Omental fat pad (tissue), 4 donors: ENCODE measurements at places on chromosomes 7 and 10. TPM values are rescaled to one million over a fixed set of nuclear protein-coding genes. Genes with fewer than 3 reads are reported as not detected.

DNA sequence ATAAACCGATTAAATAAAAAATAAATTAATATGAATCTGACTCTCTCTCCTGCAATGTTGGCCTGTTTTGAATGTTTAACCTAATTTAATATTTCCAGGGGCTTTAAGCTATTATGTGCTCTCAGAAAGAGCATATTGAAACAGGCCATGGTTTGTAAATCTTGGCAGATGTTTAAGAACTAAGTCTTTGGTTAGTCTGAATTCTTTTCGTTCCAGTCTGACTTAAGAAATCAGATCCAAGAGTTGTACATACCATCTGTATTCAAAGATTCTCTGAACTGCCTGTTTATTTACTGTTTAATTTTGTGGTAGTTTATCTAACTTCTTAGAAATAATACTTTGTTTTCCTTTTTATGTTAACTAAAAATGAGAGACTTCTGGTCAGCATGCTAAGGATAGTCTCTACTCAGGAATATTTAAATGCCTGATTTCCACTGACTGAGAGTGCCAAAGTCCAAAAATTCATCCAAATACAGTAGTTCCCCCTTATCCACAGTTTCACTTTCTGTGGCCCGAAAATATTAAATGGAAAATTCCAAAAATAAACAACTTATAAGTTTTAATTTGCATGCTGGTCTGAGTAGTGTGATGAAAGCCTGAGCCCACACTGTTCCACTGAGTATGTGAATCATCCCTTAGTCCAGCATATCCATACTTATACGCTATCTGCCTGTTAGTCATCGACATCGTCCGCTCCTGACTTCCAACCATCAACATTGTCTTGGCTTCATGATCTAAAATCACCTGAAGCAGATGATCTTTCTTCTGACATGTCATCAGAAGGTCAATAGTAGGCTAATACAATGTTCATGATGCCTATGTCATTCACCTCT lies 238.1 kb upstream of the CSTF2T start:
- DNase-seq = no peak

The CYP3A5 gene
- total RNA-seq = 19.9 TPM

DNA sequence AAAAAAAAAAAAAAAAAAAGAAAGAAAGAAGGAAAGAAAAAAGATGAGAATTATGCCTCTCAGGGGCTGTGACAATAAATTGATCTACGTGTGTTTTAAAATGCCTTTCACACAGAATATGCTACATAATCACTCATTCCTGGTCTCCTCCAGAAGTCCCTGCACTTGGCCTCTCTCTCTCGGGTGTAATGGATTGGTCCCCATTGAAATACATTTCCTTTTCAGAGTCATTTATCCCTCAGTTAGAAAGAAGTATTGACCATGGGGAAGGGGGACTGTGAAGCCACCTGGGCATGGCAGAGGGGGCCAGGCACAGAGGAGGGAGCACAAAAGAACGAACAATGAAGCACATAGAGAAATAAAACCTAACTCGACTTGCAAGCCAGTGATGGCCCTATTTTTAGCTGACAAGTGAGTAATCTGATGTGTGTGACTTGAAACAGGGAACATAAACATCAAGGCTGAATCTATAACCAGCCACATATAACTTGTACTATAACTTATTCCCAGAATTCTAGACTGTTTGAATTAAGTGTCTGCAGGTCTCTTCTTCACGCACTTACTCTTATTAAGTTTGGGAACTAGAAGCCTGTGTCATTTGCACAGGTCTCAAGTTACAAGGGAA lies 490.8 kb downstream of the KCNMA1 start:
- DNase-seq = no peak

GRCh38 chr10:71799608-71800453 lies 26.5 kb upstream of the VSIR start:
- DNase-seq = no peak

The GIMAP7 gene
- total RNA-seq = 102 TPM

DNA sequence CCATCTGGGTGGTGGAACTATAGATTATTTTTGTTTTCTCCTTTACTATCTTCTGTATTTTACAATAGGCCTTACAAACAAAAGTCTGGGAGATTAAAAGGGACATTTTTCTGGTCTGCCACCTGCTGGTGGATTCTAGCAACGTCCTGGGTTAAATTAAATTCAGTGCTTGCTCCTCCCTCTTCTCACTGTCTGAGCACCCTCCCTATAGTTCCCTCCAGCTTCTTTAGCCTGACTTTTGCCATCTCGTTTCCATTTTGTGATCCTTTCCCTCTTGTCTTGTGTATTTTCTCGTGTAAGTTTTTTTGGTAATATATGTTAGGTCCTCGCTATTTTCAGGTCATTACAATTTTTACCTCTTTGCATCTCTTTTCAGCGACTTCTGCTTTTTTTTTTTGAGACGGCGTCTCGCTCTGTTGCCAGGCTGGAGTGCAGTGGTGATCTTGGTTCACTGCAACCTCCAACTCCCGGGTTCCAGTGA lies 16.1 kb downstream of the ANKRD16 start:
- DNase-seq = no peak

DNA sequence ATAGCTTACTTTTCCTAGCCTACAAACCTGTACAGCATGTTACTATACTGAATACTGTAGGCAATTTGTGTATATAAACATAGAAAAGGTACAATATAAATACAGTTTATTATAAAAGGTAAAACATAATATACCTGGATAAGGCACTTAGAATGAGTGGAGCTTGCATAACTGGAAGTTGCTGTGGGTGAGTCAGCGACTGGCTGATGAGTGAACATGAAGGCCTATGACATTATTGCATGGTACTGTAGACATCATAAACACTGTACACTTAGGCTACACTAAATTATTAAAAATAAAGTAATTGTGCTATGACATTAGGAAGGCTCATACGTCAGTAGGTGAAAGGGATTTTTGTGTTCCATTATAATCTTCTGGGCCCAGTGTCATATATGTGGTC lies 228.8 kb downstream of the HDAC9 start:
- no peak for DNase-seq

DNA sequence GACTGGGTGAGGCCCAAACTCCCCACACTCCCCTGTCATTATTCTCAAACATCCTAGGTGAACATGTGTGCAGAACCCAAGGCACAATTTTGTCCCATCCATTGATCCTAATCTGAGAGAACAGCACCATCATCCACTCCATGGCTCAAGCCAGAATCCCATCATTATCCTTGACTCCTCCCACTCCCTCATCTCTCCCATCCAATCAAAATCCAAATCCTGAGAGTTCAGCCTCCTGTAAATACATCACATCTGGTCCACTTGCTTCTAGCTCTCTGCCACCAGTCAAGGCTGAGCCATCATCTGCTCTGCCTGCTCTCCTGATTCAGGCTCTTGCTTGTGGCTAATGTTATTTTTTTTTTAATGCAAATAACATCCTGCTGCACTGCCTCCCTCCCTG lies 75.9 kb upstream of the SLF2 start:
- no peak for DNase-seq

The AS3MT gene
- 4.0 TPM for total RNA-seq
